ENCODE measurements at places on chromosomes 2 and 18.

DNA sequence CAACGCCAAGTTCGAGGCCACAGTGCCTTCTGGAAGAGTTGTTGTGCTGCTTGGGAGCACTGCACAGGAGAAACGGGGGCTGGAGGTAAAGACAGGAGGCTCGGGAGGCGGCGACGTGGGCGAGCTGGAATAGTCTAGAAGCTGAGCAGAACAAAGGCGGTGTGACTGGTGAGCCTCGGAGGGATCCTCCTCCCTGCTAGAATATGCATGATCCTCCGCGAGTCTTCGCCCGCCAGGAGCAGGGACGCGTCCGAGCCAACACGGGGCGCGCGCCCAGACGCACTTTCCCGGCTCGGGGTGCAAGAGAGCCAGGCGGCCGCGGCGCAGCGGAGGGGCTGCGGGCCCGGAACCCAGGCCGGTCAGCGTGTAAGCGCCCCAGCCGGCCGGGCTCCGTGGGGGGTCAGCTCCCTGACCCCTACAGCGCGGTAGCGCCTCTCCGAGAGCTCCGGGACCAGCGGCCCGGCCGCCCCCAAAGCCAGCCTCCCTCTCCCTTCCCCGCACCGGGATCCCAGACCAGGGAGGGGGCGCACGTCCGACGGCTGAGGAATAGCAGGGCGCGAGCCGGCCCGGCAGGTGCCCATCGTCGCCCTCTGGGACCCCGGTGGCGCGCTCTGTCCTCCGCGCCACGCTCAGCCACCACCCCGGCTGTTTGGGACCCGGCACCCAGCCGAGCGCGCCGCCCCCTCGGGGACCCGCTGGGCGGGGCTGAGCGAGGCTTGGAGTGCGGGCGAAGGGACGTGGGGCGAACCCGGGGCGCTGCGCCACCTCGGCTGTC, 62.5 kb downstream of the GNAL start:
- no peak for DNase-seq

DNA sequence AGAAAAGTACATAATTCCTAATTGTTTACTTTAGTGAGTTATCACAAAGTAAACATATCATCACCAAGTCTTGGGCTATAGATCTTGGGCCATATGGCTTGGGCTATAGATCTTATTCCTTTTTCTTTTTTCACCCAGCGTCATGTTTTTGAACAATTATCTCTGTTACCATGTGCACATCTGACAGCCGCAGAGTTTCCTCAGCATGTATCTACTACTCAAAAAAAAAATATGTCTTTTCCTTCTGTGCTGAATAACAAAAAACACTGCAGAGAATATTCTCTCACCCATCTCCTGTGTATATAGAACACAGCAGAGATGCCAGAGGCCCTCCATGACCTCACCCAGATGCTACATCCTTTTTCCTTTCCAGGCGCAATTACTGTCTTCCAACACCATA, 76.2 kb upstream of the MYO3B start:
- no peak for DNase-seq

GRCh38 chr2:30358351-30358750, 88.7 kb upstream of the LCLAT1 start:
- no peak for DNase-seq

GRCh38 chr2:111121028-111121827, 514 bp downstream of the BCL2L11 start:
- no peak for DNase-seq

GRCh38 chr18:60892855-60893254, 440.4 kb upstream of the CDH20 start:
- DNase-seq: no peak

DNA sequence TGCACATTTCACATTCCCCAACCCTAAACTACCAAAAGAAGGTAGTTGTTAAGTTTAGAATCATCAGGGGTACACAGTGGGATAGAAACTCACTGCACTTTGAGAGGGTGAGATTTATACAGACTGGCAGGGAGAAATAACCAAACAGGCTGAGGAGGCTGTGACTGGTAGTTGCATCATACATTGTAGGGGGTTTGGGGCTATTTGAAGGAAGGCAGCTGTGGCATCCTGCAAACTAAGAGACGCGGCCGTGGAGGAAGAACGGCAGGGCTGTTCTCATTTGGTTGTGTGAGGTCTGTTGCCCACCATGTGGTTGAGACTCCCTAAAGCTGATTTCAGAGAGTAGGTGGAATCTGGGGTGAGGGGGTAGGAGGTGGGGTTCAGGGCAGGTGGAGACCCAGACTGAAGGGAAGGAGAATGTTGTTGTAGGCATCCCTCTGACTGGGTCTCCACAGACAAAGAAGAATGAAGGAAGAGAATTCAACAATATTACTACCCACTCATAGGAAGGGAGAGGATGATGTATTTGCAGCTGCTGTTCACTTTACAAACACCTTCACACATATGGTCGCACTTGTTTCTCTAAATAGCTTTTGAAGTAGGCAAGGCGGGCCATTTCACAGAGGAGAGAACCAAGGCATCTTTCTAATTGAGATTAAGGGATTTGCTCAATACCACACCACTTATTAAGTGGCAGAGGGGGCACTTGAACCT, 170.9 kb upstream of the SIX2 start:
- DNase-seq: no peak

DNA sequence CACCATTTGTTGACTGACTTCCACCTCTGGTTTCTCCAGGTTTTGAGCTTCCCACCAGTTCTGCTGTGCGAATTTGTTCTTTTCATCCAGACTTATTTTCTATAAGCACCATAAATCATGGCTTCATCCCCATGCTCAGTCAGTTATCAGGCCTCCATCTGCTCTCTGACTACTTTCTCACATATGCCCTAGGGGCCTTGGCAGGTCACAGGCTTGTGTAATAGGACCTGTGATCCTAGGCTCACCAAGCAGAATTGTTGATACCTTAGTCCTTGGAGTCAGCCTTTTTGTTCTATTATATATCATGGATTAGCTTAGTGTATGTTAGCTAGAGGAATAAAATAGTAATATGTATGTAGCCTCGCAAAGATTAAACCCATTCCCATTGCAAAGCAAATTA, 284.2 kb upstream of the TANK start:
- no peak for DNase-seq

- DNase-seq: no peak
Measured at GRCh38 chr2:12432985-12433625, 283.6 kb upstream of the TRIB2 start.

DNA sequence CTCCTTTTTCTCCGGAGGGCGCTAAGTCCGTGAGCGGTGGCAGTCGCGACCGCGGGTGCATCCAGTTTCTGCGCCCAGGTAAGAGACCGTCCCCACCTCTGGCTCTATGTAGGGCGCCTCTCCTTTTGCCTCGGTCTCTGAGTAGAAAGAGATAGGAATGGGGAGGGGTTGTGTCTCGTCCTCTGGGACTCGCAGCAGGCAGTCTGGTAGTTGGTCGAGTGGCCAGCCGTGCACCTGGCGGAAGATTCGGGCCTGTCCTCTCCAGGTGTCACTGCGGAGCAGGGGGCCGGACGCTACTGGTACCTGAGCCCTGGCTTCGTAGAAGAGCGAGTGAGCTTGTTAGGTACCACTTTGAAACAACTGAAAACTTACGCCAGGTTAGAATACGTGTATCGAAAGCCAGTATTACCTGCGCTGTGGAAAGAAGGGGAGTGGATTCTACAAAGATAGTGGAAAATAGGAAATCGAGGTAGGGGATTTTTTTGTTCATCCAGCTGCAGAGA, 403 bp downstream of the MAP2 start:
- DNase-seq: no peak

DNA sequence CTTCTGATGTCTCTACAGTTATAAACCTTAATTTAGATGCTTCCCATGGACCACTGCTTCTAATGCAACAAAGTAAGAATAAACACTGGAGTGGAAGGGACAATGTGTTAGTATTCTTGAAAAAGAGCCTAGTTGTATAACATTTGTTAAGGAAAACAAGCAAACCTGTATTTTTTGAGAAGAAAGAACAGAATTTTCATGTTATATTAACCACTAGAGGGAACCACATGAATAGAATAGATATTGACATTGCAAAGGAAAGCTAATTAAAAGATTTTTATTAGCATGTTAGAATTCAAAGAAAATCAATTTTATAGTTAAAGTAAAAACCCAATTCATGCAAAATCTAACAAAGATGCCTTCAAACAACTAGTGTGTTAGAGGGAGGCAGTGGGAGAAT, 151.2 kb upstream of the BARD1 start:
- no peak for DNase-seq

GRCh38 chr2:31109633-31110192, 28.5 kb downstream of the GALNT14 start:
- no peak for DNase-seq

DNA sequence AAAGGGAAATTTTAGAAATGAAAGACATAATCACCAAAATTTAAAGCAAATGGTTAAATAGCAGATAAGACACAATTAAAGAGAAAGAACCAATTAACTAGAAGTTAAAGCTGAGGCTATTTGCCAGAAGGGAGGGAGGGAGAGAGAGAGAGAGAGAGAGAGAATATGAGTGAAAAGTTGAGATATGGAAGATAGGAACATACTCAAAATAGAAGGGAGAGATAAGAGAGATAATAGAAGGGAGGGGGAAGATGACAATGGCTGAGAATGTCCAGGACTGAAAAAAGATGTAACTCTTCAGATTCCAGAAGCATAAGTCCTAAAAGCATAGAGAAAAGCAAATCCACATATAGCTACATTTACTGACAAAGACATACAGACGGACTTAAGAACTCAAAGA, 17.1 kb upstream of the AAK1 start:
- DNase-seq: no peak

- DNase-seq: no peak
Measured at GRCh38 chr2:219435701-219436100, 1.1 kb downstream of the SPEG start.

GRCh38 chr2:120958623-120959366, 223.1 kb downstream of the GLI2 start:
- DNase-seq: no peak

DNA sequence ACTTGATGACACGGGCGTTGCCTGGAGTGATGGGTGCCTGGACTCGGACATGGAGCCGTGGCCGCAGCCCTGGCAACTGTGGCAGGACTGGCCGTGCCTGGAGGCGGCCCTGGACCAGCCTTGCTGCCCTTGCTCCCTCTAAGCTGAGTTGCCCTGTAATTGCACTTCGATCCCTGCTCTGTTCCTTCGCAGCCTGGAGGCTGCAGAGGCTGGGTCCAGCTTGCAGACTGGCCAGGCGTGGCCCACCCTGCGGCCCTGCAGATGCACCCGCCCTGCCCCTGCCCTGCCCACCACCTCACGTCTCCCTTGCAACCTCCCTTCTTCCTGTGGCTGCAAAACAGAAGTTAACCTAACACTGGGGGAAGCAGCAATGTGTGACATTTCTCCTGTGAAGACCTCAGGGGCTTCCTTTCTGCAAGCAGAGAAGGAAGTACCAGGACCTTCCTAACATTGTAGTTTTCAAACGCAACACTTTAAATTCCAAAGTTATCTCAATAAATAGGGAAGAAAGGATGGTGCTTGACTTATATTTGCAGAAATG, 174.6 kb upstream of the TPO start:
- no peak for DNase-seq

DNA sequence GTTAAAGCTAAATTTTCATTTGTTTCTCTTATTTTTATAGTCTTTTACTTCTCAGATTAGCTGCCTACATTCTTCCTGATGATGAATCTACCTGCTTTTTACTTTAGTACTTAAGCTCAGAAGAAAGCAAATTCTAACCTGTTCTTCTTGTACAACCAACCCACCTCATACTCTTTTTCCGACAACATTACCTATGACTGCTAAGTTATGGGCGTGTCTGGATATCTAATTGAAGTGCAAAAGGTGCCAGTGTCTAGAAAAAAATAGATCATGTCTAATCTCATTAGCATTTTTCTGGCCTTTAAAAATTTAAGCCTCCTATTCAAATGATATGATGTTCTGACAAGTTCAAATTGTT, 1.5 kb upstream of the RGPD4 start:
- no peak for DNase-seq

- no peak for DNase-seq
Measured at GRCh38 chr2:150127346-150127990, 360.0 kb downstream of the RND3 start.

DNA sequence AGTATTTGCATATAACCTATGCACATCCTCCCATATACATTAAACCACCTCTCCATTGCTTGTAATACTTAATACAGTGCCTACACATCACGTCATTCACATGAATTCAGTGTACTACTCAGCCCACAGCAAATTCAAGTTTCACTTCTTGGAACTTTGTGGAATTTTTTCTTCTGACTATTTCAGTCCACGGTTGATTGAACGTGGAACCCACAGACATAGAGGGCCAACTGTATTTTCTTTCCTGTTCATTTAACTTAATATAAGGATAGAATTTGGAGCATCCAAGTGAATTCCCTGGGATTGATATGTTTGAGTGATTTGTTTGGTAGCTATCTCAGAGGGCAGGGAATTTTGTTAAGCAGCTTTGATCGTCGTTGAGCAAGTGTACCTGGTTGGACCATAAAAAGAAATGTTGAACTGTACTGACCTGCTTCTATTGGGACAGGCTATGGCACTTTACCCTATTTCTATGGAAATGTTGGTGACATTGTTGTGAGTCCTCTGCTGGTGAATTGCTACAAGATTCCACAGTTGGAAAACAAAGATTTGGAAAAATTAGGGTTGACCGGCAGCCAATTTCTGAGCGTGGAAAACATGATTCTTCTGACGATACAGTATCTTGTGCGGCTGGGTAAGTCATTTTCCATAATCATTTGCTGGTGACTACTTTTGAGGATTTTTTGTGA, 156.6 kb downstream of the ESCO1 start:
- DNase-seq: no peak

GRCh38 chr18:47791461-47791985, 138.9 kb downstream of the SMAD2 start:
- no peak for DNase-seq

DNA sequence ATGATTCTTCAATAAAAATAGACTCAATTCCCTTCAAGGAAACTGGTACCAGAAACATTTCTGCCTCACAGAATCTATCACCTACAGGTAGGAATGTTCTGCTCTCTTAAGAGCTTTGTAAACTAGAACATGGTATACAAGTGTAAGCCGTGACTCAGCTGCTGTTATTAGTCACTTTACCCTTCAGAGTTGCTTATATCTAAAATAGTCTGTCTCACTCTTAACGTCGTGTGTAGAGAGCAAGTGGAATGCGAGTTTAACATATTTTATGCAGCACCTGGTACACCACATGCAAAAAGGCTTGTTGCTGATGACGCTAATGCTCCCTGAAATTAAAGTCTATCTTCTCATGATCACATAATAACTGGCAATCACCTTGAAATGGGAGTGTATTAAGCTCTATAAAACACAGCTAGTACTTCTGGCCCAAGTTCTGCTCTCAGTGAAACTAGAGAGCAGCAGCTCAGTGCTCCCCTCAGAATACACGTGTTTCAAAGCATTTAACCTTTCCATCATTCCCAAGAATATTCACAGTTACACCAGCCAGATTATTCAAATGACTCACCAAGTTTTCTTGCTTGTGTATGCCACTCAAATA, 420.0 kb downstream of the ZEB2 start:
- DNase-seq: no peak

Measured in stimulated activated CD8-positive, alpha-beta memory T cell treated with anti-CD3 and anti-CD28 coated beads, Interleukin-4, amount 100 ng/mL, for 1 hour (primary cell).